NCI-H774 (cell line): ENCODE measurements at places on chromosomes 16 and 17.

DNA sequence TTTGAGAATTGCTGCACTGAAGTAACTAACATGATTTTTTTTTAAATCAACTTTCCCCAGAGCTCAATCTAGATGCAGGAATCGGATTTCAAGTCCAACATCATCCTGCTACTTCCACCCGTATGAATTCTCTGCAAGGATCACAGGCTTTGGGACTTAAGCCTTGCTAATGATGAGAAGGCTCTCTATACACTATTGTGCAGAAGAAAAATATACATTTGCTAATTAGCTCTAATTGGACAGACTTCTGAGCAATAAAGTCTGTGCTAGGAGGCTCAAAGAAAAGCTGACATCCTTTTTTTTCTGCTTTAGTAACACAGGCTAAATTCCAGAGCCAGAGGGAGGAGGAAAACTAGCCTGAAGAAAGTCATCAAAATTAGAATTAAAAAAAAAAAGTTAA is 433.6 kb downstream of the PMP22 start:
- DNase-seq: no peak

DNA sequence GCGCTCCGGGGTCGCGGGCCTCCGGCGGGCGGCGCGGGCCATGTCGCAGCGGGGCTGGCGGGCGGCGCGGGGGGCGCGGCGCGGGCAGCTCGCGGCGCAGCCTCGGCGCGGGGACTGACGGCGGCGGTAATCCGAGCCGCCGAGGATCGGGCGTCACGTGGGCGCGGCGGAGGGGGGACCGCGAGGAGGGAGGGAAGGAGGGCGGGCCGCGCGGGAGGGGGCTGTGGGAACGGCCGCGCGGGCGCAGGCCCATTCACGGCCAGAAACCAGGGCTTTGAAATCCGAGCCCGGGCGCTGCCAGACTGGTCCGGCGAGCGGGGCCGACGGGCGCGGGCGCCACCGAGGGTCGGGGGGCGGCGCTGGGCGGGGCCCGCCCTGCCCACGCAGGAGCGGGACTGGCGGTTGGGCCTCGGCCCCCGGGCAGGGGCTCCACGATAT is at the start of gene MTSS2:
Gene MTSS2, minus strand, starts transcription at position 116 of the 438 bp plus-strand sequence. CDS start 262 bp downstream, outside the sequence.
- peak; percentile 8 for DNase-seq

DNA sequence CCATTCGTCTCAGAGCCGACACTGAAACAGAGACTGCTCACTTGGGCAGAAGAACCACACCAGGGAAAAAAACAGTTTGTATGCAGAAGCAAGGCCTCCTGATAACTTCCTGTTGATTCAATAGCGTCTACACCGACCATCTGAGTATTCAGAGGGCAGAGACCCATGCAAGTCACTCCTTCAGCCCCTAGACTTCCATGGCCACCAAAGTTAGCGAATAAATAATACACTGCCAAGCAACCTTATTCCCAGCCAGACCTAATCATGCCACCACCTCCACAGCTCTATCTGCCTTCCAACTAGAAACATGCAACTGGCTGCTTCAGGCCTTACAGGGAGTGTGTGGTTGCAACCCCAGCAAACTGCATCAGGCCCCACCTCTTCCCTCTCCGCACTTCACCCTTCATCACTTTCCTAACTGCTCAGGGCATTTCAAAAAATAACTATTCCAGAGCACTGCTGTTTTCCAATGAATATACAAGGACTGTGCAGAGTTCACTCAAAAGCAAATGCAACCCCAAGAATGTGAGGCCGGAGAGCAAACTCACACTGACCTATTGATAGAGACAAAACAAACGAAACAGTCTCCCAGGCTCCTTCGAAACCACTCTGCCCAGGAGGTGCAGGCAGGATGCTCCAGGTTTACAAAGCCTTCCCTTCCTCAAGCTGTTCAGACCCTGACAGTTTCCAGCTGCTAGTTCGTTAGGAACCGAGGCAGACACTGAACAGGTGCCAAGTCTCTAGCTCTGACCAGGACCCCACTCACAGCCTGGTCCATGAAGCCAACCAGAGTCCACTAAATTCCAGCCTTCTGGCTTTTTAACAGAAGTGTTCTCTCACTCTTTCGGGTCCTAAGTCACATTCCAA is 3.6 kb downstream of the USP7 start:
- no peak for DNase-seq

- no peak for DNase-seq
Measured at GRCh38 chr17:81713004-81713555, 996 bp downstream of the SLC25A10 start.

DNA sequence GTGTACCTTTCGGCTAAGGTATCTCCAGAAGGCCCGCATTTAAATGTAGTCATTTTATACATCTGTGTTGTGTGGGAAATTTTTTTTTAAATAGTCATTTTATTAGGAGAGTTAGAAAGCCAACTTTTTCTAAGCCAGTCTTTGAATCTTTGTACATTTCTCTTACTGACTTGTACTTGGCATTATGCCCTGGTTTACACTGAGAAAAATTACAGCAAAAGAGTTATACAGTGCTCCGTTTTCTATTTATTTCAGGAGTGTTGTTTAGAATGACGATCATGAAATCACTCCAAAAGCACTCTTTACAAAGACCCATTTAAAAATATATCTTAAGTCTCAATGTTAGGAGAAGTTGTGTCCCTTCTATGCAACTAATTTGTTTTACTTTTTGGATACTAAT is 91.8 kb downstream of the CYB561 start:
- no peak for DNase-seq

GRCh38 chr17:82101301-82101715 is 3.3 kb upstream of the FASN start:
- DNase-seq: no peak

DNA sequence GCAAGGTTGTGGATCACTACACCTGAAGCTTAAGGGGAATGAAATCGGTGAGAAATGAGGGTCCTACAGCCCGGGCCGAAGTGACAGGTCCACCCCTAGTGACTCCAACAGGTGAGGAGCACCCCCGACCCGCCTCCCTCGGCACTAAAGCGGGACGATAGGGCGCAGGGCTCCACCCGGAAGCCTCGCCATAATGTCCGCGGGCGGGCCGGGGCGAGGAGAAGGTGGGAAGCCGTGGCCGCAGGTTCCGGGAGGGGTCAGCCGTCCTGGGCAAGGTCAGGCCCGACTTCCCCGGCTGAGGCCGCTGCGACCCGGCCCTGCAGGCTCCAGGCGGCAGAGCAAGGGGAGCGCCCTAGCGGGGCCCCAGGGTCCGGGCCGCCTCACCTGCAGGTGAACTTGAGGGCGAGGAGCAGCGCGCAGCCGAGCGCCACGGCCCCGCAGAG is 543 bp downstream of the TXNDC11 start:
- DNase-seq: no peak

DNA sequence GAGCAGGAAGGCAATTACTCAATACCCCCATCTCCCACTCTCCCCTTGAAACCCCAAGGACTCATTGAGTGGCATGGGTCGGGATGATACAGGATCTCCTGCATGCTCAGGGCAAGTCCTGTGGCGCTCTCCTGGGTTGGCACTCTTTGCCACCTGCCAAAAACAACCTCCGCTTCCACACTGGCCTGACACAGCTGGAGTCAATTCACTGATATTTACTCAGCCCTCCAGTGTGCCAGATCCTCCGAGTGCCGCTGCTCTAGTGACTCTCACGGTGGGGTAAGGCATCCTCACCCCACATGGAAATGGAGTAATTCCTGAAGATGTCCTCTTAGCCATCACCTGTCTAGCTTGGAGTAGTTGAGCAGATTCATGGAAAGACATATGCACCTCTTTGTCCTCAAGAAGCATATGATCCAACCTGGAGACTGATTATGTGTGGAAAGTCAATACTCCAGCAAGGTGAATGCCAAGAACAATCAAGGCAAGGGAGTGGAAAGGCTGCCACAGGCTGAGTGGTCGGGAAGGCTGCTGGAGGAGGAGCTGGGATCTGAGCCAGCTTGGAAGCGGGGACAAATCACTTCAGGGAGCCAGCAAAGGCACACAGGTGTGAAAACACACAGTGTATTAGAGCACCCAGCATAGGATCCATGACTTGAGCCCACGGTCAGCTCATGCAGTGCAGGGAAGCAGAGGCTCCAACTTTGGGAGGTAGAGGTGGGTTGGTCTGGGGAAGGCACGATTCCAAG is 12.6 kb upstream of the GOSR2 start:
- DNase-seq: peak; percentile 68

DNA sequence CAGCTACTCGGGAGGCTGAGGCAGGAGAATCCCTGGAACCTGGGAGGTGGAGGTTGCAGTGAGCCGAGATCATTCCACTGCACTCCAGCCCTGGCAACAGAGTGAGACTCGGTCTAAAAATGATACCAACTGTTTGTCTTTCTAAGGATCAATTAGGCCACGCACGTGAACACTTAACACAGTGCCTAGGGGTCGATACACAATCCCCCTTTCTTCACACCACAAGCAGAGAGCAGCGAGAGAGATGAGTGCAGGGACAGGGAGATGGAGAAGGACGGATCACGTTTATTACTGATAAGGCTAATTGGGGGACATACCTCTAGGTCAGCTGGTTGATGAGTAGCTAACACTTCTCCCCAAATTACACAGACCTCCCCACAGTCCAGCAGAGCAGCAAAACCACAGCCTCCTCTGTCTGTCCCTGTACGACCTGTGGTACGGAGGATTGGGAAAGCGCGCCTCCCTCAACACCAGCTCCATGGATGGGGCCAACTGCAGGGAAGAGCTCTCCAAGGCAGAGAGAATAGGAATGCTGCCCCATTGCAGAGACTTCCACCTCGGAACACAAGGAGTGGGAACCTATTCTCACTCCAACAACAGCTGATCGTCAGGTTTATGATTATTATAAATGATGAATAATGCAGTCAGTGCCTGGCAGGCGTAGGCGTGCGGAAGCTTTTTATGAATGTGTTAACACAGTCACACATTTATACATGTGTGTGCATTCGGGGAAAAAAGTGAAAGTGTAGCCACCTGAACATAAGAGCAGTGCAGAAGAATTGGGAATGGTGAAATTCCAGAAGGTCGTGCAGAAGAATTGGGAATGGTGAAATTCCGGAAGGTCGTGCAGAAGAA is 155.1 kb downstream of the C16orf95 start:
- no peak for DNase-seq

DNA sequence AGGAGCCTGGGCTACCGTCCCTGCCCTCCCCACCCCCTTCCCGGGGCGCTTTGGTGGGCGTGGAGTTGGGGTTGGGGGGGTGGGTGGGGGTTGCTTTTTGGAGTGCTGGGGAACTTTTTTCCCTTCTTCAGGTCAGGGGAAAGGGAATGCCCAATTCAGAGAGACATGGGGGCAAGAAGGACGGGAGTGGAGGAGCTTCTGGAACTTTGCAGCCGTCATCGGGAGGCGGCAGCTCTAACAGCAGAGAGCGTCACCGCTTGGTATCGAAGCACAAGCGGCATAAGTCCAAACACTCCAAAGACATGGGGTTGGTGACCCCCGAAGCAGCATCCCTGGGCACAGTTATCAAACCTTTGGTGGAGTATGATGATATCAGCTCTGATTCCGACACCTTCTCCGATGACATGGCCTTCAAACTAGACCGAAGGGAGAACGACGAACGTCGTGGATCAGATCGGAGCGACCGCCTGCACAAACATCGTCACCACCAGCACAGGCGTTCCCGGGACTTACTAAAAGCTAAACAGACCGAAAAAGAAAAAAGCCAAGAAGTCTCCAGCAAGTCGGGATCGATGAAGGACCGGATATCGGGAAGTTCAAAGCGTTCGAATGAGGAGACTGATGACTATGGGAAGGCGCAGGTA is 762 bp downstream of the CDK12 start:
- peak; percentile 44 for DNase-seq

DNA sequence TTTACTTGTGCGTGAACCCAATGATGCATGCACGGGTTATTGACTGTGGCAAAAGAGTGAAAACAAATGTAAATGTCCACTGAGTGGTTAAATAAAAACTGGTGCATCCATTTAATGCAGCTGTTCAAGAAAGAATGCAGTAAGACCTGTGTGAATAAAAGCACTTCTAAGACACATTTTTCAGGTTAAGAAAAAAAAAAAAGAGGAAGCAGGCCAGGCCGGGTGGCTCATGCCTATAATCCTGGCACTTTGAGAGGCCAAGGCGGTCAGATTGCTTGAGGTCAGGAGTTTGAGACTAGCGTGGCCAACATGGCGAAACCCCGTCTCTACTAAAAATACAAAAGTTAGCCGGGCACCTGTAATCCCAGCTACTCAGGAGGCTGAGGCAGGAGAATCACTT is 11.8 kb downstream of the CNGB1 start:
- no peak for DNase-seq

DNA sequence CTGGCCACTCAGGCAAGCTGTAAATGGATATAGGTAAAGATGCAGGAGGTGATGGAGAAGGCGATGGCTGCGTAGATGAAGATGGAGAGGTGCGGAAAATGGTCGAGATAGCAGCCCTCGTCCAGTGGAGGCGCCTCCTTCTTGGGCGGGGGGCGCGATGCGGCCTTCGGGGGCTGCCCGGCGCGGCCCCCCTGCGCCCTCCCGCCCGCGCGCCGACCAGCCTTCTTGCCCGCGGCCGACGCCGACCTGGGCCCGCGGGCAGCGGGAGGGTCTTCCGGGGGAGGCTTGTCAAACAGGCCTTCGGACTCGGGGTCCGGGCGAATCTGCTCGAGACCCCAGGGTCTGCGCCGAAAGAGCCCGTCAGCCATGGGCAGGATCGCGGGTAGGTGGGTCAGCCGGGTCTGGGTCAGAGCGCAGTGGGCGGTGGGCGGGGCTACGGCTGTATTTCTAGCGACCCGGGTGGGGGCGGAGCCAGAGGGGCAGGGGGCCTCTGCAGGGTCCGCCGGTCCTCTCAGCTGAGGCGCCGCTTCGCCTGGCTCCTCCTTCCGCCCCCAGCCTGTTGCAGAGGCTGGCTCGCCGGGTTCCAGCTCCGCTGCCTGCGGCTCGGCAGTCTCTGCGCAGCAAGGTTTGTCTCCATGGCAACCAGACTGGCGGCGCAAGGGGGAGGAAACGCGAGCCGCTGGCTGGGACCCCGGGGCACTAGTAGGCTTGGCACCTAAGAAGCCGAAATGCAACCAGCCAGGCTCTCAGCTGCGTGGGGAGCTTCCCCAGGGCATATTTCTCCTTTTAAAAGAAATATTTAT is 14.4 kb downstream of the MIS12 start:
- DNase-seq: peak; percentile 72

- DNase-seq: no peak
Measured at GRCh38 chr16:57956270-57956808, 14.6 kb downstream of the CNGB1 start.

DNA sequence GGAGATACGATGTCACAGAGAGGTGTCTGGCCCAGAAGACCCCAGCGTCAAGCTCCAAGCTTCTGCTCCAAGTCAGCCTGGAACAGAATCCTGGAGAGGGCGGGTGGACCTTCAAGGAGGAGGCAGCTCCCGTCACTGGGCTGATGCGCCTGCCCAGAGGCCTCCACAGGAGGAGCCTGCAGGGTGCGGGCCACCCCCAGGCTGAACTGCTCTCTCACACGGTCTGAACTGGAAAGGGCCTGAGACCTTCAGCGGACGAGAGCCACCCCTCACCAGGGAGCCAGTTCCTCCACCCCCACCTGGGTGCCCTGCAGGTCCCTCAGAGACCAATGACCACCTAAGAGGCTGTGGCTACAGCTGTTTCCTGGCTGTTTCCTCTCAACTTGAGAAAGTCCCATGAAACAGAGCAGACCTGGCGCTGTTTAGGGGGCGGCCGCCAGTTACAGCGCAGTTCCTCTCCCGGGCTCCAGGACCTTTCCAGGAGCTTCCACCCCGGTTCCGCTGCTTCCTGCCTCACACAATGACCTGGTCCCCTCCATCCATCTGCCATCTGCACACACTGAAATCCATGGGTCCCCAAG is 36.0 kb upstream of the KLHDC4 start:
- no peak for DNase-seq
